ENCODE measurements at places on chromosomes 1 and 21. TPM values are rescaled to one million over a fixed set of nuclear protein-coding genes. Genes with fewer than 3 reads are reported as not detected.

DNA sequence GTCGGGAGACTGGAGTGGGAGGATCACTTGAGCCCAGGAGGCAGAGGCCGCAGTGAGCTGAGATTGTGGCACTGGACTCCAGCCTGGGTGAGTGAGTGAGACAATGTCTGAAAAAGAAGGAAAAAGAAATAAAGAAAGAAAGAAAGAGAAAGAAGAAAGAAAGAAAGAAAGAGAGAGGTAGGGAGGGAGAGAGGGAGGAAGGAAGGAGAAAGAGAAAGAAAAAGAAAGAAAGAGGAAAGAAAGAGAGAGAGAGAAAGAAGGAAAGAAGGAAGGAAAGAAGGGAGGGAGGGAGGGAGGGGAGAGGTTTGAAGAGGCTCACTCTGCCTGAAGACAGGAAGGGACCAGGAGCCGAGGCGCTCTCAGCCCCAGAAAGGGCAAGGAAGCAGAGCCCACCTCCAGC is 4.8 kb upstream of the TCP10L start:
- DNase-seq, result no peak
- H3K27me3 ChIP-seq, result no peaks in the 10 kb centered on the region
- no peaks in the 10 kb centered on the region for H3K4me1 ChIP-seq
- no peak overlapping the region for H3K27ac ChIP-seq

- no peak for DNase-seq
- H3K27me3 ChIP-seq, result no peaks in the 10 kb centered on the region
- no peak overlapping the region for H3K4me3 ChIP-seq
These were observed 12.8 kb downstream of the BACE2 start for GRCh38 chr21:41180752-41181151.

GRCh38 chr1:53372501-53372951 is 44.7 kb upstream of the LRP8 start:
- H3K27ac ChIP-seq, result no peak overlapping the region
- no peaks in the 10 kb centered on the region for H3K27me3 ChIP-seq
- H3K4me1 ChIP-seq, result no peaks in the 10 kb centered on the region
- no peak for DNase-seq
- H3K36me3 ChIP-seq, result no peaks in the 10 kb centered on the region

The LRRC71 gene
- total RNA-seq, result not detected

The SCYL3 gene
- 7.6 TPM for total RNA-seq

The UBQLN4 gene
- 68.4 TPM for total RNA-seq

The OR2M5 gene
- not detected for total RNA-seq

- H3K27ac ChIP-seq, result no peak overlapping the region
- DNase-seq, result no peak
- H3K4me1 ChIP-seq, result no peaks in the 10 kb centered on the region
- H3K4me3 ChIP-seq, result no peak overlapping the region
These were observed 108.7 kb upstream of the IGSF21 start for GRCh38 chr1:17998889-17999288.

DNA sequence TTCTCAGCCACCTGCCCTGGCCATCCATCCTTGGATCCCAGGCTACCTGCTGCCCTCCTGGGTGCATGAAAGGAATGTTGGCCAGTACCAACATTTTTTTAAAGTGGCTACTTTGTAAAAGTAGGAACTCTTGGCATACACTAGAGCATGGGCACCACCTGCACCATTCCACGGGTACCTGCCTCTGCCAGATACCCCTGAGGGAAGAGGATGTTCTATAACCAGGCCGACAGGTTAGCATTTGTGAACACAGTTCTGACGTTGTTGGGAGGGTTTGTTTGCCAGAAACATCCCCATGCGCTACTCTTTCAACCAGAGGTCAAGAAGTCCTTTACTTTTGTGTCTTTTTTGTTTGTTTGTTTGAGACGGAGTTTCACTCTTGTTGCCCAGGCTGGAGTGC is 43.0 kb downstream of the EVA1C start:
- peak overlapping the region; percentile 73 for H3K27ac ChIP-seq
- no peak overlapping the region for H3K4me3 ChIP-seq
- H3K4me1 ChIP-seq, result peaks cover 39% of the 10 kb centered on the region
- H3K27me3 ChIP-seq, result no peaks in the 10 kb centered on the region

The SLAMF9 gene
- total RNA-seq, result not detected
